Prostate gland (tissue), 2 donors: ENCODE measurements at places on chromosomes 5 and 9. TPM values are rescaled to one million over a fixed set of nuclear protein-coding genes. Genes with fewer than 3 reads are reported as not detected.

GRCh38 chr9:98610711-98611110, 98.0 kb downstream of the GABBR2 start:
- DNase-seq, result no peak

DNA sequence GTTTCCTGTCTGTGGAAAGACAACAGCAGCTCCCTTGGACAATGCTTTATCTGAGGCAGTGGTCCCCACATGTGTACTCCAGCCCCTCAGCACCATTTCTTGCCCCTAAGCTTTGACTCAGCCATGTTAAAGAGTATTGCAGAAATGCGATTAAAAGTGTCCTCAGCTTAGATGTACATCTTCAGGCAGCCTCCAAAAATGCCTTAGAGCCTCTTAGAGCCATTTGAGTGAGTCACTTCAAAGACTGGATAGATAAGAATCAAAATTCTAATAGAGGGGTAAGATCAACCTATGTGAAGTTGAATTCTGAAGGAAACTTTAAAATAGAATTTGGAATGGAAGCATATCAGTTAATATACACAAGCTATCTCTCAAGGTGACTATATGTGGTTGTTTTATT, 296.3 kb downstream of the ADAMTS6 start:
- no peak for DNase-seq

DNA sequence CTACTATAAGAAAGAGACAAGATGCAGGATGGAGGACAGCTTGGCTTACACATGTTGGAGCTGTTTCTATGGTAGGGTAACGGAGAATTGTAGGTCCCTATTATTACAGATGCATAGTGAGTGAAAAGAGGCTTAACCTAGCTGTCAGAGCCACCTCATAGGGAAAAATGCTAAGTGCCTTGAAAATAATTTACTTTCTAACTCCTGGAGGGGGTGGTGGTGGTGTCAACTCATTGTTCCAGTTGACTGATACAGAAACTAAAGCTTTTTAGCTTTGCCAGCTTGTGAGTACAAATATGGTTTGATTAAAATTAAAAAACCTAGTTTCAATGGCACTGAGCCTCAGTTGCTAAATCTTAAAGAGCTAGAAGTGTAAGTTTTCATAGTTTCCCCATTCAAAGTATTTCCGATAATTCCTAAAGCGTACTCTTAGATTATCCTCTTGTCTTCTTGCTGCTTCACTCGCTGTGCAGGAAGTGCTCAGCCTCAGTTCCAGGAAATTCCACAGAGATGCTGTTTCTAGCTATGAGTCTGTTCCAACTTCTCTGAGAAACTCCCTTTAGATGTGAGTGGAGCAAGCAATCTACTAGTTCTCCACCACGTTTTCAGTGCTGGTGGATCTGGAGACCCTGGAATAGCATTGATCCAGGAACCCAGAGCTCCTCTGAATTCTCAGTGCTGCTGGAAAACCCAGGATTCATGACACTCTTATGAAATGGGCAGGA, 265.2 kb downstream of the DMAC1 start:
- no peak for DNase-seq

Gene SAPCD2
- total RNA-seq, result 17.2 TPM
